ENCODE measurements at places on chromosomes 1 and 21. TPM values are rescaled to one million over a fixed set of nuclear protein-coding genes. Genes with fewer than 3 reads are reported as not detected.

DNA sequence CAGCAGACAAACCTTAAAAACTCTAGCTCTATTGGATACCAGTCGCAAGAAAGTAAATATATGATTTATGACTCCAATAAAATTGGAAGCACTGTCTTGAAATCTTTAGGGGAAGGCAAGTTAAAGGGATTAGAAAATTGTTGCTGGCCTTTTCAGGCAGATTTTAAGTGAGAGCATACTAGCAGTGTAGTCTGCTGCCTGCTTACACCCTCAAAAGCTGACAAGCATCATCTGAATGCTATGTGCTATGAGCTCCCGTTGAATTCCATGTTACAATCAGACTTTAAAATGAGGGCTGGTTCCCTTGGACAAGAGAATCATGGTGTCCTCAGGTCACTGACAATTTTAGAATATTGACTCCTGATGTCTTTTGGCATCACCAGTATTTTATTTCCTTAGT is 271.1 kb upstream of the C1orf105 start:
- DNase-seq, result no peak
- H3K27me3 ChIP-seq, result no peaks in the 10 kb centered on the region
- no peaks in the 10 kb centered on the region for H3K4me1 ChIP-seq
- no peaks in the 10 kb centered on the region for H3K36me3 ChIP-seq
- H3K4me3 ChIP-seq, result no peak overlapping the region

- H3K27me3 ChIP-seq, result no peaks in the 10 kb centered on the region
- no peak overlapping the region for H3K4me3 ChIP-seq
- no peak overlapping the region for H3K27ac ChIP-seq
- no peaks in the 10 kb centered on the region for H3K36me3 ChIP-seq
- peaks cover 85% of the 10 kb centered on the region for H3K4me1 ChIP-seq
- DNase-seq, result no peak
Measured at GRCh38 chr1:230863449-230863848, 4.9 kb downstream of the C1orf198 start.

- H3K27ac ChIP-seq, result no peak overlapping the region
- DNase-seq, result peak; percentile 55
- H3K27me3 ChIP-seq, result peaks cover 62% of the 10 kb centered on the region
- no peaks in the 10 kb centered on the region for H3K36me3 ChIP-seq
- peaks cover 15% of the 10 kb centered on the region for H3K4me1 ChIP-seq
Measured at GRCh38 chr1:65308781-65309303, 501 bp upstream of the DNAJC6 start.

Gene HCN3
- total RNA-seq, result 1.6 TPM

DNA sequence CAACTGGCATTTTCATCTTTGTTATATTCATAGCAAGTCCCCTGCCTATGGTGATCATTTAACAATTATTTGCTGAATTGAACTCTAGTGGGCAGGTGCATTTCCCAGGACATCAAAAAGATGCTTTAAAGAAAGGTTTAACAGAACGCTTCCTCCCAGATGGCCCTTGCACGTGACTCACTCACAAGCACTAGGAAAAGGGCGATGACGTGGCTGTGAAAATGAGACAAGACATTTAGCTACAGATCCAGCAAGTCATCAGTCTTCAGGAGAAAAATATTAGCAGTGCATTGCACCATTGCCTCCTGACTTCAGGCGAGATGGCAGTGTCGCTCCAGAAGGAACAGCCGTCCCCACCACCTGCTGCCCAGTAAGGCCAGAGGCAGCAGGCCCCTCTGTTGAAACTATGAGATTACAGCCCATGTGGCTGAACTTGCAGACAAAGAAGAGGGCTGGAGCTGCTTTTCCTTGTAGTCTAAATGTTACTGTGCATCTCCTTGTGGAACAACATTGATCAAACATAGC is 37.2 kb downstream of the DSCAM start:
- H3K36me3 ChIP-seq, result no peaks in the 10 kb centered on the region
- DNase-seq, result peak; percentile 74
- H3K27ac ChIP-seq, result no peak overlapping the region
- H3K4me3 ChIP-seq, result no peak overlapping the region
- H3K4me1 ChIP-seq, result no peaks in the 10 kb centered on the region

DNA sequence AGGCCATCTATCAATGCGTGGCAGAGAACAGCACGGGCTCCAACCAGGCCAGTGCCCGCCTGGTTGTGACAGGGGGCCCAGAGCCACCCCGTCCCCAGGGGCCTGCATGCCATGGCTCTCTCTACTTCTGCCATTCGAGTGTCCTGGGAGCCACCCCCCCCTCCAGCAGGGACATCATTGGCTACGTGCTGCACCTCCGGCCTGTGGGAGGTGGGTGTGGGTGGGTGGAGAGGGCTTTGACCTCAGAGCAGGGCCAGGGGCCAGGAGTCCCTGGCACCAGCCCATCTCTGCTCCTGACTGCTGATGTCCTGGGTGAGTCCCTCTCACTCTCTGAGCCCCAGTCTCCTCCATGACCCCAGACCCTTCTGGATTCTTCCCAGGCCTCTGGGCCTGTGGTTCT is 25.3 kb downstream of the SLC27A3 start:
- peaks cover 6% of the 10 kb centered on the region for H3K36me3 ChIP-seq
- no peak overlapping the region for H3K27ac ChIP-seq
- H3K4me3 ChIP-seq, result no peak overlapping the region
- no peaks in the 10 kb centered on the region for H3K27me3 ChIP-seq
- H3K4me1 ChIP-seq, result peaks cover 15% of the 10 kb centered on the region

- H3K4me3 ChIP-seq, result no peak overlapping the region
- no peaks in the 10 kb centered on the region for H3K27me3 ChIP-seq
- H3K36me3 ChIP-seq, result peaks cover 7% of the 10 kb centered on the region
Measured at GRCh38 chr1:236875975-236876374, 80.9 kb downstream of the MTR start.

Gene SPRR2E
- not detected for total RNA-seq

Gene GOLT1A
- not detected for total RNA-seq
